ENCODE measurements at places on chromosomes 1 and 21. TPM values are rescaled to one million over a fixed set of nuclear protein-coding genes. Genes with fewer than 3 reads are reported as not detected.

DNA sequence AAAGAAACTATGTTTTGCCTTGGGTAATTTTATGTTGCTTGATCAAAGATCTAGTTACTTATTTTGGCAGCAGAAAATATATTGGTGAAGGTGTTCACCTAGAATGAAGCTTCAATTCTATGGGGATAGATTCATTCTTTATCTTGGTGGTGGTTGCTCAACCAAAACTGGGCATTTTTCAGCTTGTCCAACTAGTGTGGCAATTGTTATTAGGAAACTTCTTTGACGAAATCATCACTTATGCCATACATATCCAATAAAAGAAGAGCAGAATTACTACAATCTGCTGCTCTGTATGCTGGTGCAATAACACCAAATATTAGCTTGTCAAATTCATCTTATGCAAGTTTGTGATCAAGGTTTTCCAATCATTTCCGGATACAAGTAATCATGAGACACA, 26.8 kb upstream of the TMPRSS15 start:
- no peak for DNase-seq
- H3K27me3 ChIP-seq = no peaks in the 10 kb centered on the region
- no peak overlapping the region for H3K4me3 ChIP-seq
- no peaks in the 10 kb centered on the region for H3K4me1 ChIP-seq
- no peak overlapping the region for H3K27ac ChIP-seq

DNA sequence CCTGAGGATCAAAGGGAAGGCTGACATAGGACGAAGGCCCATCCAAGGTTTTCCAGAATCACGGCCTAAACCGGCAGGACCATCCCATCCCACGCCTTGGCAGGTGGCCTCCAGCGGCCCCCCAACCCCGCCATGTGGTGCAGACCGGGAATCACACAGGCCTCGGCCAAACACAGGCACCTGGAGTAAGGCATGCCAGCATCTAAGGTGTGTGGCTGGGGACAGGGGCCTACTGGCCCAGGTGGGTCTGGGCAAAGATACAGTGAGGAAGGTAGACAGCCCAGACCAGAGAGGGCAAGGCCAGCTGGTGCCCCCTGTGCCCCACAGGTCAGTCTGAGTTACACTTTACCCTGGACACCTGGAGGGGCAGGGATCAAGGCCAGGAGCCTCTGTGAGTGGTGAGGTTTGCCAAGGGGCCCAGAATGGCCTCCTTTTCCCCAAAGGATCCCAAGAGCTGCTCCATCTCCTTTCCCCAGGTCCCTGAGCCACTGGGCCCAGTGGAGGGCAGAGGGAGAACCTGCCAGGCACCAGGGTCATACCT, 12.7 kb upstream of the TAS1R2 start:
- no peak for DNase-seq
- no peaks in the 10 kb centered on the region for H3K36me3 ChIP-seq
- no peak overlapping the region for H3K4me3 ChIP-seq
- no peak overlapping the region for H3K27ac ChIP-seq

- no peak for DNase-seq
- peaks cover 9% of the 10 kb centered on the region for H3K27me3 ChIP-seq
- H3K36me3 ChIP-seq = no peaks in the 10 kb centered on the region
- H3K4me3 ChIP-seq = no peak overlapping the region
These were observed 21.8 kb downstream of the VTCN1 start for GRCh38 chr1:117188816-117189437.

- H3K36me3 ChIP-seq = peaks cover 45% of the 10 kb centered on the region
- no peak for DNase-seq
- no peak overlapping the region for H3K4me3 ChIP-seq
- H3K27me3 ChIP-seq = no peaks in the 10 kb centered on the region
These were observed 6.1 kb downstream of the CAPZA1 start for GRCh38 chr1:112625696-112626095.

- H3K4me3 ChIP-seq = no peak overlapping the region
- H3K36me3 ChIP-seq = no peaks in the 10 kb centered on the region
- H3K27ac ChIP-seq = no peak overlapping the region
- DNase-seq = no peak
- H3K4me1 ChIP-seq = no peaks in the 10 kb centered on the region
- H3K27me3 ChIP-seq = peaks cover 46% of the 10 kb centered on the region
These were observed 122.4 kb downstream of the LMX1A start for GRCh38 chr1:165234149-165234548.

DNA sequence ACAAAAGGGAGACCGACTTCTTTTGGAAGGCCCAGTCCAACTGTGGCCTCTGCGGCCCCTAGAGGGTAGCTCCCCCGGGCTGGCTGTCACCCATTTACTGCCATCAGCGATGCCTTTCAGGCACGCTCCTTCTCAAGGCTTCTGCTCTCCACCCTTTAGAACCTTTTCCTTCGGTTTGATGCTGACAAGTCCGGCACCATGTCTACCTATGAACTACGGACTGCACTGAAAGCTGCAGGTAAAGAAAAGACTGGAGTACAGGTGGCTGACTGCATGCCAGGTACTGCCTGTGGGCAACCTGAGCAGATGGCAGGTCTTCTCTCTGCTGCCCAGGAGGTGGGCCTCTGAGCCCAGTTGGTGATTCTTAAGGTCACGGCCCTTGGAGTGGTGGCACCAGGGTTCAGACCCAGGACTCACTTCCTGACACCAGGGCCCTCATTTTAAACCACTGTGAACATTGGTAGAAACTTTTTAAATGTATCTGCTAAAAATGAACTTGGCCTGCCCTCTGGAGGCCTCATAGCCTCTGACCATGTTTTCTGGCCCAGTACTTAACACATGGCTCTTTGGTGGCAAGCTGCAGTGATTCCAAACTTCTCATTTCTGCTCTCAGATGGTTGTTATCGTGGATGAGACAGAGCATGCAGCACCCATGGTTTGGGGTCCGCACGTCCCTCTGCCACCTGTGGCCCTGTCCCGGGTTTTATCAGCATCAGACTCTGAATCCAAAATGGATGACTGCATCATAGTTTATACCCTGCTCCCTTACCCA, 45.7 kb downstream of the CAPN9 start:
- no peak overlapping the region for H3K4me3 ChIP-seq
- H3K4me1 ChIP-seq = no peaks in the 10 kb centered on the region
- peaks cover 16% of the 10 kb centered on the region for H3K27me3 ChIP-seq
- no peaks in the 10 kb centered on the region for H3K36me3 ChIP-seq
- H3K27ac ChIP-seq = no peak overlapping the region

- H3K4me3 ChIP-seq = no peak overlapping the region
- H3K36me3 ChIP-seq = peaks cover 2% of the 10 kb centered on the region
- DNase-seq = no peak
- H3K27me3 ChIP-seq = peaks cover 5% of the 10 kb centered on the region
These were observed 146.0 kb upstream of the JUN start for GRCh38 chr1:58929671-58930325.

DNA sequence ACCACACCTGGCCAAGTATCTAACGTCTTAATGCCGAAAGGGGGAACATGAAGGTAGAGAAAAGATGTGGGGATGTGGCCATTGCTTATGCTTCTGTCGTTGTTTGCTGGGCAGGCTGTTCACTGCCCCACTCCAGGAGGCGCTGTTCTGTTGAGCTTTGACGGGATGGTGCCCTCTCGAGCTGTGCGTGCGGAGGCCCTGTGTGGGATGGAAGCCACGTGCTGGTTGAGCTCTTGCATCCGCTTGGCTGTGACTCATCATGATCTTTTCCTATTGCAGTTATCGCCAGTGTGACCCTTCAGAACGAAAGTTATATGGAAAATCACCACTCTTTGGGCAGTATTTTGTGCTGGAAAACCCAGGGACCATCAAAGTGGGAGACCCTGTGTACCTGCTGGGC, 26.3 kb downstream of the MTARC1 start:
- H3K4me3 ChIP-seq = no peak overlapping the region
- peaks cover 2% of the 10 kb centered on the region for H3K27me3 ChIP-seq
- H3K27ac ChIP-seq = no peak overlapping the region
- no peaks in the 10 kb centered on the region for H3K36me3 ChIP-seq

GRCh38 chr1:1420654-1421141, 378 bp downstream of the ANKRD65 start:
- no peak overlapping the region for H3K4me3 ChIP-seq
- peaks cover 16% of the 10 kb centered on the region for H3K27me3 ChIP-seq
- H3K4me1 ChIP-seq = peaks cover 15% of the 10 kb centered on the region
- no peaks in the 10 kb centered on the region for H3K36me3 ChIP-seq
- no peak for DNase-seq

GRCh38 chr1:220734571-220735326, 13.4 kb upstream of the MTARC2 start:
- no peak overlapping the region for H3K4me3 ChIP-seq
- no peak overlapping the region for H3K27ac ChIP-seq
- peaks cover 11% of the 10 kb centered on the region for H3K27me3 ChIP-seq
- no peaks in the 10 kb centered on the region for H3K36me3 ChIP-seq
- DNase-seq = no peak

DNA sequence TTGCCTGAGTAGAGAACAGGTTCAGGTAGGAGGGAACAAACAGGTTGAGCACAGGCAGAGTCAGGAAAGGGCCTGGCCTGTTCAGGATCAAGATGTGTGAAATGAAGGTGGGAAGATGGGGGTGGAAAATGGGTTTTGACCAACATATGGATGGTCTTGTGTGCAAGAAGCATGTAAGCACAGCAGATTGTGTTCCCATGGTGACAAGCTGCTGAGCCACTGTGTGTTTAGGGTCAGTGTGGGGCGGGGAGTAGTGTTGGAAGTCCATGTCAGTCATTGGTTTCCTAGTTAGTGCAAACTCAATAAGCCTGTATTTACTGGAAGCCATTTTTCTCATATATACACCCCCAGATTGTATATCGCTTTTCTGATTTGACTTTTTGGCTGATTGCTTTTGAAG, 111.9 kb downstream of the CAMTA1 start:
- peaks cover 2% of the 10 kb centered on the region for H3K27me3 ChIP-seq
- H3K4me1 ChIP-seq = no peaks in the 10 kb centered on the region
- no peak overlapping the region for H3K4me3 ChIP-seq
- DNase-seq = no peak

DNA sequence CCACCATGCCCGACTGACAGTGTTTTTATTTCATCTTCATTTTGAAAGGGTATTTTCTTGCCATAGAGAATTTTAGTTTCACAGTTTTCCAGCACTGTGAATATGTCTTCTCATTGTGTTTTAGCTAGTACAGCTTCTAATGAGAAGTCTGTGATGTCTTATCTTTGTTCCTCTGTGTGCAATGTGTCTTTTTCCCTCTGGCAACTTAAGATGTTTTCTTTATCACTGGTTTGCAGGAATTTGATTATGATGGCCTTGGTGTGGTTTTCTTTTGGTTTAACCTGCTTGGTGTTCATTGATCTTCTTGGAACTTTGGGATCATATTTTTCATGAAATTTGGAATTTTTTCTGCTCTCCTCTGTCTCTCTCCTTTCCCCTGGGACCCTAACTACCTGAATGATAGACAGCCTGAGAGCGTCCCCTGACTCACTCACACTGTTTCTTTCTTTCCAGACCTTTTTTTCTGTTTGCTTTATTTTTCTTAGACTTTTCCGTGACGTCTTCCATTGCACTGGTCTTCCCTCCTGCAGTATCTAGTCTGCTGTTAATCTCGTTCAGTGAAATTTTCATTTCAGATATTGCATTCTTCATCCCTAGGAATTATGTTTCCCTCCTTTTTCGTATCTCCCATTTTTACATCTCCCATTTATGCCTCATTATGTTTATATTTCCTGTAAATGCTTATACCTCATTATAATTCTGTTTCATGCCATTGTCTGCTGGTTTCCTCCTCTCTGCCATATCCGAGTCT, 48.5 kb downstream of the PDE9A start:
- H3K27me3 ChIP-seq = no peaks in the 10 kb centered on the region
- no peak overlapping the region for H3K27ac ChIP-seq
- no peak for DNase-seq
- no peaks in the 10 kb centered on the region for H3K4me1 ChIP-seq
- no peaks in the 10 kb centered on the region for H3K36me3 ChIP-seq

DNA sequence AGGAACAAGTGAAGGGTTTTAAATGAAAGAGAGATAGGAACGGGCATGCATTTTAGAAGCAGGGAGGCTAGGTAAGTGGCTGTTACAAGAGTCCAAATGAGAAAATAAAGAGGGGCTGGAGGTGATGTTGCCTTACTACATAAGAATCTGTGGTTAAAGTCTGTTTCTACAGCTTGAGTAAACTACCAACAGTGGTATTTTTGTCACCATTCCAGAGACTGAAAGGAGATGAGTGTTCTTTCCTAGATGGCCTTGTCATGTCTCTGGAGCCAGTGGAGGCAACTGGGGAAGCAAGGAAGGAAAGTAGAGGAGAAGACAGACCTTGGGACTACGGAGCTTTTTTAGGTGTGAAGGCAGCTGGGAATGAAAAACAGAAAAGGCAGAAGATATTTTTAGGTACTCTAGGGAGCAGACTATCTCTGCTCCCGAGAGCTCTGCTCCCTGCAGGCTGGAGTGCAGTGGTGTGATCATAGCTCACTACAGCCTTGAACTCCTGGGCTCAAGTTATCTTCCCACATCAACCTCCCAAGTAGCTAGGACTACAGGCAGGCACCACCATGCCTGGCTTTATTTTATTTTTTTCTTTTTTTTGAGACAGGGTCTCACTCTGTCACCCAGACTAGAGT, 12.2 kb downstream of the HDAC1 start:
- H3K27me3 ChIP-seq = no peaks in the 10 kb centered on the region
- H3K36me3 ChIP-seq = peaks cover 44% of the 10 kb centered on the region
- no peak for DNase-seq
- H3K4me1 ChIP-seq = peaks cover 23% of the 10 kb centered on the region

DNA sequence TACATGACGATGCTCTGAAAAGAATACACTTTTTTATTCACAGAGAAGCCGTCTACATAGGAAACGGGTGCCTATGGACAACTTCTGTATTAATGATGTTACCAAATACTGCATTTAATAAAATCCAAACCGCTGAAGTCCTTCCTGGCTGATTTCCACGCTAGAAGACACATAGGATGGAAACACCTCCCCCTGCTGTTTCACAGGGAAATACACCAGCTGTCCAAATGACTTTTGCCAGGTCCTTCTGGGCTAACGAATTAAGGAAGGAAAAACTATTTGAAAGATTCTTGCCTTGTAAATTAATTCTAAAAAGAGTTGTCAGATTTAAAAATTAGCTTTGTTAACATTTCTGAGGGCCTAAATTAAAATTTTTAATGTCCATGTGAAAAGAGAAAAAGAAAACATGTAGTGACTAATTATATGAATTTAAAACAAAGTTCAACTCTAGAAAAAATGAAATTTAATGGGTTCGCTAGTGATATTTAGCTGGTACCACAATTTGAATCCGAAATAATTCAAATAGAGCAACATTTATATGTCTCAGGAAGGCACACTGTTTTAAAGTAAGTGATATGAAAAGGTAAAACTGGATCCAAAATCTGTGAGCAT, 146.0 kb downstream of the RERE start:
- H3K36me3 ChIP-seq = peaks cover 4% of the 10 kb centered on the region
- no peak overlapping the region for H3K27ac ChIP-seq
- DNase-seq = no peak
- H3K4me1 ChIP-seq = peaks cover 20% of the 10 kb centered on the region
- H3K27me3 ChIP-seq = no peaks in the 10 kb centered on the region

- no peak overlapping the region for H3K27ac ChIP-seq
- DNase-seq = peak; percentile 57
- no peaks in the 10 kb centered on the region for H3K36me3 ChIP-seq
- peak overlapping the region; percentile 67 for H3K4me3 ChIP-seq
- peaks cover 59% of the 10 kb centered on the region for H3K27me3 ChIP-seq
These were observed 543 bp upstream of the EPHB2 start for GRCh38 chr1:22709891-22710700.

The C1orf116 gene
- total RNA-seq = not detected

The FNDC10 gene
- 4.4 TPM for total RNA-seq

The ATP1B1 gene
- total RNA-seq = 12.2 TPM

The LENEP gene
- total RNA-seq = 1.9 TPM

The THEM5 gene
- total RNA-seq = not detected
